Smooth muscle cell of the coronary artery (primary cell): ENCODE measurements at places on chromosomes 1 and 21. TPM values are rescaled to one million over a fixed set of nuclear protein-coding genes. Genes with fewer than 3 reads are reported as not detected.

CDK18 gene
- 0.47 and 1.1 TPM in 2 replicates for total RNA-seq

EPHB2 gene
- total RNA-seq: 8.1 and 14.3 TPM in 2 replicates

REN gene
- not detected in 2 replicates for total RNA-seq

PADI1 gene
- total RNA-seq: 0.30 TPM in 1 of 2 replicates, not detected in the other

SPATA46 gene
- not detected in 2 replicates for total RNA-seq

FCER1G gene
- 0.23 TPM in 1 of 2 replicates, not detected in the other for total RNA-seq

PIGM gene
- 1.6 and 3.0 TPM in 2 replicates for total RNA-seq

TNNT2 gene
- 0.35 TPM in 1 of 2 replicates, not detected in the other for total RNA-seq

IQGAP3 gene
- 0.47 and 4.9 TPM in 2 replicates for total RNA-seq

PLA2G2F gene
- not detected in 2 replicates for total RNA-seq

CCDC30 gene
- total RNA-seq: 0.38 and 1.8 TPM in 2 replicates

FCRL5 gene
- not detected in 2 replicates for total RNA-seq

LYPD8 gene
- total RNA-seq: 0.30 and 0.35 TPM in 2 replicates

TRABD2B gene
- under 0.01 TPM in 1 of 2 replicates, not detected in the other for total RNA-seq

AADACL3 gene
- total RNA-seq: not detected in 2 replicates

PROK1 gene
- not detected in 2 replicates for total RNA-seq

ADAMTS5 gene
- total RNA-seq: 0.08 and 8.1 TPM in 2 replicates

NBPF10 gene
- total RNA-seq: 1.9 and 2.3 TPM in 2 replicates

FAF1 gene
- 30.5 and 40.7 TPM in 2 replicates for total RNA-seq

TEDDM1 gene
- total RNA-seq: not detected in 2 replicates

KHDC4 gene
- 18.6 and 18.8 TPM in 2 replicates for total RNA-seq

ZBTB8A gene
- 3.7 and 7.4 TPM in 2 replicates for total RNA-seq

GBP2 gene
- total RNA-seq: 14.9 and 66.0 TPM in 2 replicates

REG4 gene
- total RNA-seq: not detected in 2 replicates

PRAMEF10 gene
- total RNA-seq: not detected in 2 replicates
